ENCODE measurements at places on chromosomes 16 and 17. TPM values are rescaled to one million over a fixed set of nuclear protein-coding genes. Genes with fewer than 3 reads are reported as not detected.

GRCh38 chr16:28082624-28083023 lies 19.1 kb upstream of the GSG1L start:
- no peak for DNase-seq

GRCh38 chr17:76414334-76415295 lies 30.2 kb downstream of the SPHK1 start:
- DNase-seq, result peak; percentile 77

GRCh38 chr17:42049834-42050392 lies 488 bp downstream of the C17orf113 start:
- no peak for DNase-seq

DNA sequence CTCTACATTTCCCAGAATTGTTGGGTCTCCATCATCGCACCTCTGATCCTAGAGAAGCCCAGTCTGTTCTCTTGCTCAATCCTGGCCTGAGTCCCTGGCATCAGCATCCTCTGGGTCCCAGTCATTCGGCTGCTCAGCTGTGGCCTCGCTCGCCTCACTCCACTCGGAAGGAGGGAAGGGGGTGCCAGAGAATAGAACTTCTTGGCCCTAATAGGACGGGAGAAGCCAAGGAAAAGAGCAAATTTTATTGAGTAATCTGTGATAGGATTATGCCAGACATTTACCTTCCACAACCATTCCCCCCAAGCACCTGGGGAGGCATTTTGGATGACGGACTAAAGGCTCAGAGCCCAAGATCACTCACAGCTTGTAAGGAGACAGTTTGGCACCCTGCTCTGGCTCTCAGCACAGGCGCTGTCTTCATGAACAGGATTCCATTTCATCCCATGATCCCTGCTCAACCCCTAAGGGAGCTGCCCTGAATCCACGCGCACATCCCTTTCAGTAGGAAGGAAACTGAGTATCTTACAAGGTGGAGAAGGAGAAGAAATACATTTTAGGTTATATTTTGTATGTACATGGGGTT lies 498 bp upstream of the CLEC10A start:
- no peak for DNase-seq

DNA sequence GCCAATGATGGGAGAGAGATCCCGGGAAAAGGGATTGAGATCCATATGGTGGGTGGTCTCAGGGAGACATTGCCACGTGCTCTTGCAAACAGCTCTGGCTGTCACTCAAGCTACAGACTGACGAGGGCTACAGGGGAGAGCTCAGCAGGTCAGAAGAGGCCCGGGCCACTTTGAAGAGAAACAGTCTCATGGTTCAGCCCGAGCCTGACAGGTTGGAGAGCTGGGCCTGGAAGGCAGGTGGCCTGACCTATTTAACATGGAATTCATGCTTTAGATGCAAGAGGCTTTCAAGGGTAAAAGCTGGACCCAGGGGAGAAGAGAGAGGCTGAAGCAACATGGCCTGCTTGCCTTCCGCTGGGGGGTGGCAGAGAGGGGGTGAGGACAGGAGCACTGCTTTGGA lies 81.0 kb upstream of the BRD7 start:
- no peak for DNase-seq

GRCh38 chr17:29592850-29593551 lies at the start of gene ANKRD13B:
ANKRD13B (plus strand) TSS chr17:29593132; CDS start chr17:29593622, 490 bp downstream.
- peak; percentile 24 for DNase-seq

- no peak for DNase-seq
Observed at GRCh38 chr17:32470405-32471167, 16.2 kb upstream of the CDK5R1 start.

GRCh38 chr17:40371261-40371929 lies 6.9 kb upstream of the GJD3 start:
- DNase-seq, result no peak

GRCh38 chr16:68265078-68265920 lies 973 bp downstream of the SLC7A6 start:
- DNase-seq, result peak; percentile 79

The CEP131 gene
- total RNA-seq, result 7.4 TPM

The EXOSC6 gene
- total RNA-seq, result 47.2 TPM
